ENCODE measurements at places on chromosomes 2 and 18.

DNA sequence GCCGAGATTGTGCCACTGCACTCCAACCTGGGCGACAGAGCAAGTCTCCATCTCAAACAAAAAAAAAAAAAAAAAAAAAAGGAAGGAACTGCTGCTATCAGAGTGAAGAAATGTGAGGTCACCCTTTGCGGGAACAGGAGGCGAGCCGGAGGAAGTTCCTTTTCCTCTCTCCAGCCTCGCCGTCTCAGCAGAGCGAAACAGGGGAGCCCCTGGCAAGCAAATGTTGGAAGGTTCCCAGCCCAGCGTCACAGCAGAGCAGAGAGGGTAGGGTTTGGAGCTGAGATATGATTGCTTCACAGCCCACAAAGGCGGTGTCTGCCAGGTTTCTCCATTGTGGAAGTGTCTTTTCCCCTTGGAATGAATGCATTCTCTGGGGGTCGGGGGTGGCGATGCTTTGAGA, 28.5 kb downstream of the SLC20A1 start:
- no peak for DNase-seq

GRCh38 chr2:241926541-241927311, 57.2 kb downstream of the RTP5 start:
- DNase-seq, result no peak

DNA sequence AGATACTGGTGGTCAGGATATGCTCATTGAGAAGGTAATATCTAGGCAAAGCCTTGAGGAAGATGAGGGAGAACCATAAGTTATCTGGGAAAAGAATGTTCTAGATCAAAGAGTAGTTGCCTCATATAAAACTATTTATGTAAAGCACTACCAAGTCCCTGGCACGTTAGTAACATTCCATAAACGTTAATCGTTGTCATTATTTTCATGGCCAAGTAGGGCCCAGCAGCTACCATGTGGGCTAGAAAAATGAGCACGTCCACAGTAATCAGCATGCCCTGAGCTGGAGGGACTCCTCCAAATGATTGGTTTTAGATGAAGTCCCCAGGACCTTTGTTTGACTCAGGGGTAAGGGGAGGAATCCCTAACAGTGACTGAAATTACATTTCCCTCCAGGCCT, 32.7 kb upstream of the AFTPH start:
- peak; percentile 40 for DNase-seq

- DNase-seq, result no peak
Observed at GRCh38 chr2:232903989-232904388, 33.9 kb downstream of the SNORC start.

- no peak for DNase-seq
Observed at GRCh38 chr2:78260861-78261260, 738.7 kb upstream of the LRRTM4 start.

GRCh38 chr2:69375494-69376353, 11.3 kb downstream of the GFPT1 start:
- peak; percentile 56 for DNase-seq

DNA sequence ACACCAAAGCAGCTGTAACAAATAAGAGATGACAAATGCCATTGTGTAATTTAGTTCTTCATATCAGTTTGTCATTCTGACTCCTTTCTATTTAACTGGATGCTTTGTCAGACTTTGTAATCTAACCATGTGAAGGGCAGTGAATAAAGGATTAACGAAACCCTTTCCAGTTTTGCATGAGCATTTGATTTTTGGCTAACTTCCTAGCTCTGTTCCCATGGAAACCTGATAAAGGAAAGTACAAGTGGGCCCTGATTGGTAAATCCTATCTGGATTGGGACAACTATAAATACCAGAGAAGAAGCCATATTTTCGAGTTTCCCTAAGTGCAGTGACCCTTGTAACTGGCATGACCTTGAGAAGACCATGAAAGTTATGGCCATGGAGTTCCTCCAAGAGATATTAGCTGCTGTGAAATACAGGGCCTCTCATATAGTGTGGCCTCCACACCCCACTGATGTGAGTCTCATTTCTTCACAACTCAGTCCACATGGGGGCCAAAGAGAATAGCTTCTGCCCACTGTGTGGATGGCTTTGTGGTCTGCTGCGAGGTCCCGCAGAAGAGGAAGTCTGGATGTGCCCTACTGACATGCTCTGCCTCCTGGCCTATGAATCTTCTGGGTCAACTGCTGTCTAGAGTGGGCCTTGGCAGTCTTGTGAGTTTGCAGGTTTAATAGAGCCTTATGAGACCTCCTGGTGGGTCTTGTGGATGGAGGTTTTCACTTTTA, 38.2 kb upstream of the CYP1B1 start:
- peak; percentile 38 for DNase-seq

DNA sequence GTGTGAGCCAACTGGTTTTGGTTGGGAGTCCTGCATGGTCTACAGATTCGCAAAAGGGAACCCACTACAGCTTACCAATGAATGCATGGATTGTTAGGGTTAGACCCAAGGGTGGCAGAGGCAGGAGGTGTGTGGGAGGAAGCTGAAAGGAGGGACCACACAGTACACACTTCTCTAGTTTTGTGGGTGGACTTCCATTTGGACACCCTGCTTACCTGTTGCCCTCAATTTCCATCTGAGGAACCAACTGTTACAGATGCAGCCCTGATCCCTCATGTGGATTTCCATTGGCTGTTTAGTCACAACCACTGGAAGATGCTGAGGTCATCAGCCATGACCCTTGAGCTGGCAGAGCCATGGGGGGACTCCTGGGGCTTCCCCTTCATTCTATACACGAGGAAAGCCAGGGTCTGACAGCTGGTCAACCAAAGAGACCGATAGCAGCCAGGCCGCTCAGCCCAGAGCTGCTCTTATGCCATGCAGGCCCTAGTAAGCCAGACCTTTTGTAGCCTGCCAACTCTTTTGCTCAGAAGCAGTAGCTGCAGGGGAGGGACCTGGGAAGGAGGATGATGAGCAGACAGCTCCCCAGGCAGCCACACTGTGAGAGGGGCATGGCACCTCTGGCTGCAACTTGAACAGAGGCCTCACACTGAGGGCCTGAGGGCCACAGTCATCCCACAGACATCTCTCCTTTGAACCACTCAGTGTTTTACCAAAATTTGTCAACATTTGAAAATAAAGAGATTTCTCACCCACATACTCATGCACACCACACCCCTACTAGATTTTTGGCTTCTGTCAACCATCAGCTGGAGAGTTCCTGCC, 162.1 kb downstream of the SETBP1 start:
- no peak for DNase-seq

DNA sequence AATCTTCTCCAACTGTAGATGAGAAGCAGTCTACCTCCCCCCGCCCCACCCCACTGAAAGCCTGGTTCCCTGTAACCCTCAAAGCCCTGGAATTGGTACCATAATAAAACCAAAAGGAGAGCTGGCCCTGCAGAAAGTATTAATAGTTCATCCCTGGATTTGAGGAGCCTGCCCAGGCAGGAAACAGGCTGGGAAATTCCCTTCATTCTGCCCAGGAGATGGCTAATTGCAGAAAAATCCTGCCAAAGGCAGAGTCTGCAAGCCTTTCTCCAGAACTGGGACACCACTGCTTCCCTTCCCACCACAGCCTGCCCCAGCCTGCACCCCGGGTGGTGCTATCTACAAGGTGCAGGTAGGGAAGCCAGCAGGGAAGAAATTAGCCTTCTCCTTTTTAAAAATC, 16.3 kb downstream of the GKN2 start:
- DNase-seq, result peak; percentile 56

GRCh38 chr2:159275111-159275510, 11.4 kb downstream of the WDSUB1 start:
- no peak for DNase-seq

DNA sequence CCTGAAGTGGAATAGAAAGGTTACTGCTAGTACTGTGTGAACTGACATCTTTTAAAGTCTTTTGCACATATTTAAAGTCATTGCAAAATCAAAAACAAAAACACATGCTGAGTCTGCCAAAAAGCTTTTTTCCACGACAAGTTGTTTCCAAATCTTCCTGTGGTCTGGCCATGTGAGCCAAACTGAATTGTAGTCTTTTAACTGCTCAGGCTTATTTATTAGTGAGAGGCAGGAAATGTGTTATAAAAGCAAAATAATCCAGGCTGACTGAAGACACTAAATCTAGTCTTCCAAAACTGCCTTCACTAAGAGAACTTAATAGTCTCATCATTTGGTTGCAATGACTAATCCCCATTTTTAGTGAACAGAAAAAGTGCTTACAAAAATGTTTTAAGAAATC, 2.3 kb downstream of the KRCC1 start:
- peak; percentile 85 for DNase-seq

- DNase-seq, result peak; percentile 10
Observed at GRCh38 chr2:24121066-24121465, 2.1 kb downstream of the PFN4 start.

DNA sequence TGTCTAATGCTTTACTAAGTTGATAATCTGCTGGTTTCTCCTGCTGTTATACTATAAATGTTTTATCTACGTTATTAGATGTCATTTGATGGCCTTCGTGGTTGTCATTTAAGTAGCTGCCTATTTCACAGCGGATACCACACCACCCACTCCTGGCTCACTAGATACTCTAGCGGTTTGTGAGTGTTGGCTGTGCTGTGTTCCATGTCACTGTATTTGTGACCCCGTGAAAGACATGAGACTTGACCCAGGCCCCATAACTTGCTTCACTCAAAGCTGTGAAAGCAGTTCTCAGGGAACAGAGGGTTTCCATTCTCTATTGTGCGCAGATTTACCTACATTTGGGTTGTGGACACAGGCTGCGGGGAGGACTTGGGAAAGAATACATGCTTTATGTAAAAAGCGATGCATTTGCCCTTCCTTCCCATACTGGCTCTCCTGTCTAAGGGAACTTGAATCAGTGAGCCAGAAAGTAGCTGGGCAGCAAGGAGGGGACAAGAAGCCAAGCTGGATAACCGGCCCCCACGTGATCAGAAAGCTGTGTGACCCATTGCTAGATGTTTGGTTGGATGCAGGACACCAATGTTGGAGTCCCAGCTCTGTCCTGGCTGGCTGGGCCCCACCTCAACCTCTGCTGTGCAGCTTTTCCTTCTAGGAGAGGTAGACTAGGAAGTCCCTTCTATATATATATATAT, 52.2 kb downstream of the PLB1 start:
- no peak for DNase-seq

DNA sequence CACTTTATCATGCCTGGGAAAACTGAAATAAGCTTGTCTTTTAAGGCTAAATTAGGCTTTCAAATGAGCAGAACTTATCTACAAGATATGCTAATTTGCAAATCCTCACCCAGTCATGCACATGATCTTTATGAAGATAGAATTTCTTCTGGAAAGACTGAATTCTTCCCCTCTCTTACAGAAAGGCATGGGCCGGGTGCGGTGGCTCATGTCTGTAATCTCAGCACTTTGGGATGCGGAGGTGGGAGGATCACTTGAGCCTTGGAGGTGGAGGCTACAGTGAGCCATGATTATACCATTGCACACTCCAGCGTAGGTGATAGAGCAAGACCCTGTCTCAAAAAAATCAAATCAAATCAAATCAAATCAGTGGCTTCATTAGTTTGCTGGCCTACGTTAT, 11.7 kb upstream of the FOXI3 start:
- no peak for DNase-seq

DNA sequence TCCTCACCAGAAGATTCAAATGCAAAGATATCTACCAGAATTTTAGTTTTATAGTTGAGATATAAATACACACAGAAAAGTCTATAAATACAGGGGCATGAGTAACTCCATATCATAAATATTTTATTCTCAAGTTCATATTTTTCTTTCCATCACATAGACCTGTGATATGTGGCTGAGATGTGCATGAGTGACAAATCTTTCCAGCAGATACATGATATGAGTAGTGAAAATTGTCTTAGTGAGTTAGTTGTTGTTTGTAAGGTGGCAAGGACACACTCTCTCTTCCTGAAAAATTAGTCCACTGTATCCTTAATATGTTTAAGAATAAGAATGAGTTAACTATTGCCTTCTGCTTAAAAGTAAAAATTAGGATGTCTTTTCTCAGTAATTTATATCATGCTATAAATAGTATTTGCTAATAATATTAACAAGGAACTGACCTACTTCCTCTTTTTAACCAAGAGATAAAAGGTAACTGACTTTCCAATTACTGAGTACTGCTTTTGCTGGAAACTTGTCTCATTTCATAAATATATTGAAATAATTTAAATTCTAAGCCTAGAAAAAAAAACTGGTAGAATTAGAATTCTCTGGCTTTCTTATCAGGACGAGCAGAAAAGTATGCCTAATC, 85.2 kb upstream of the SESTD1 start:
- no peak for DNase-seq

- DNase-seq, result no peak
Observed at GRCh38 chr18:23498117-23498516, 5.2 kb upstream of the RMC1 start.

GRCh38 chr2:80050246-80050645, 254.3 kb downstream of the LRRTM1 start:
- peak; percentile 48 for DNase-seq

- no peak for DNase-seq
Observed at GRCh38 chr2:42519624-42520023, 25.8 kb upstream of the KCNG3 start.

- DNase-seq, result no peak
Observed at GRCh38 chr2:192026059-192026824, 168.5 kb downstream of the TMEFF2 start.

GRCh38 chr2:71693286-71694270, 240.2 kb downstream of the DYSF start:
- DNase-seq, result no peak

DNA sequence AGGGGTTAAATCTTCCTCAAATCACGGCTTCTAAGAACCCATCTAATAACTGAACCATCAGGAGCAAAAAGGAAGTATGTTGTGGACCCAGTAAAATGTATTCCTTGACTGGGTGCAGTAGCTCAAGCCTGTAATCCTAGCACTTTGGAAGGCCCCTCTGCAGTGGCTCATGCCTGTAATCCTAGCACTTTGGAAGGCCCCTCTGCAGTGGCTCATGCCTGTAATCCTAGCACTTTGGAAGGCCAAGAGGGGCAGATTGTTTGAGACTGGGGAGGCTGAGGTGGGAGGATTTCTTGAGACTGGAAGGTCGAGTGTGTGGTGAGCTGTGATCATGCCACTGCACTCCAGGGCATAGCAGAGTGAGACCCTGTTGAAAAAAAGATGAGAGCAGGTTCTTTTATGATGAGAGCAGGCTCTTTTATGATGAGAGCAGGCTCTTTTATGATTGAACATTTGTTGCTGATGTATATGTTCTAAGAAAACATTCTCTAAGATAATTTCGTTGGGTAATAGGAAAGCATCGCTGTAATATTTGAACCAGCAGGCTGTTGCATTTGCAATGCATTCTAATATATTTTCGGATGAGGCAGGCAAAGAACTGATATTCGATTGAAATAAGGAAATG, 3.5 kb upstream of the PARD6G start:
- no peak for DNase-seq

GRCh38 chr2:16196687-16197503, 256.5 kb downstream of the MYCN start:
- DNase-seq, result no peak

- DNase-seq, result no peak
Observed at GRCh38 chr2:121273116-121273515, 11.9 kb downstream of the TFCP2L1 start.

DNA sequence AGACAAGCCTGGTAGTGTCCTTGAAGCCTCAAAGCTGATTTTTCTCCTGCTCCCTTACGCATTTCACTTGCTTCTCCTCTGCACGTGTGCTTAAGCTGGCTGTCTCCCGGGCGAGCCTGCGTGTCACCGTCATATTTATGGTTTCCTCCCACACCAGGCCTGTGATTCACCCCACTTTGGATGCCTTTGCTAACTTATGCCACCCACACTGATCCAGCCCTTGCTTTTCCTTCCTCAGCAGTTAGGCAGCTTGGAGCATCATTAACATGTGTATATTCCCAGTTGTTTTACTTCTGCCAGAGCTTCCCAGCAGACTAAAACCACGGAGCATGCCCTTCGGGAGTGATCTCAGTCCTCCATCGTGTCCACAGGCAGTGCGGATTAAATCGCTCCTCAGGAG, 2.2 kb downstream of the ST3GAL5 start:
- peak; percentile 90 for DNase-seq
